Stimulated activated naive CD8-positive, alpha-beta T cell treated with anti-CD3 and anti-CD28 coated beads, Interleukin-15, Interleukin-2, amounts not matched to agents 100 U/mL and 50 U/mL, for 24 hours (primary cell): ENCODE measurements at places on chromosomes 16 and 17.

GRCh38 chr16:58507195-58507962, 7.4 kb downstream of the NDRG4 start:
- no peak for DNase-seq

DNA sequence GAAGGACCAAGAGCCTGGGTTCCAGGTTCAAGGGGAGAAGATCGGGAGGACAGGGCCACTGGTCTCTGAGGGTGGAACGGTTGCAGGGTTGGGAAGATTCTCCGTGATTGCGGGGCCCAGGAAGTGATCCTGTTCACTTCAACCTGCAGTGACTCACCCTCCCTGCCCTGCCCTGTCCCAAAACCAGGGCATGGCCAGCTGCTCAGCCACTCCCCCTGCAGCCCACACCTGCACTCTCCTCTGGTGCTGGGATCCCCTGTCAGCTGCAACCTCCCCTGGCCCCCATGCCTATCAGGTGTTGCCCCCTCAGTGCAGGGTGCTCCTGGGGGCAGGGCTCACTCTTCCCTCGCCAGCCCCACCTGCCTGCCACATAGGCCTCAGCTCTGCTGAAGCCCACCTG, 1.1 kb downstream of the RUNDC3A start:
- DNase-seq, result no peak

DNA sequence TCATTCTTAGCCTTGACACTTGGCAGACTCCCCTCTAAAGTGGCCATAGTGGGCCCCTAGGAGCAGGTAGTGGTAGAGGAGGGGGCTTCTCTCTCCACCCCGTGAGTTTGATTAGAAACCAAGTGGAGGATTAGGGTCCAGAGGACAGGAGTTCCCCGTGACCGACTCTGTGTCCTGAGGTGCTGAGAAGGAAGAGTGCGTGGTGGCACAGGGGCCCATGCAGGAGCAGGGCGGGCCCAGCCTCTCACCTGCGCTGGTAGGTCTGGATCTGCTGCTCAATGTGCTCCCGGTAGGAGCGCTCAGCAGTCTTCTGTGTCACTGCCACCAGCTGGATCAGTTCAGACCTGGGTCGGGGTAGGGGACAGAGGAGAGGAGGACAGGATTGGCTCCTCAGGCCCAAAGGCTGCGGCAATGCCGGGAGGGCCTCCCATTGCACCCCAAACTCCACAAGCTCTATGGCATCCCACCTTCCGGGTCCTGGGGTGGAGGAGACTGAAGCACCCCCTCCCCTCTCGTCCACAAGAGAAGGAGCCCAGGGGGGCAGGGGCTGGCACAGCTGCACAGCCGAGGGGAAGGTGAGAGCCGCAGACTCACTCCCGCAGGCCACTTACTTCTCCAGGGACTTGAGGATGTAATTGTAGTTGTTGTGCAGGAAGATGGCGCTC, 6.2 kb downstream of the ZACN start:
- DNase-seq, result no peak

GRCh38 chr16:25135254-25135878, 23.8 kb downstream of the LCMT1 start:
- DNase-seq, result no peak

DNA sequence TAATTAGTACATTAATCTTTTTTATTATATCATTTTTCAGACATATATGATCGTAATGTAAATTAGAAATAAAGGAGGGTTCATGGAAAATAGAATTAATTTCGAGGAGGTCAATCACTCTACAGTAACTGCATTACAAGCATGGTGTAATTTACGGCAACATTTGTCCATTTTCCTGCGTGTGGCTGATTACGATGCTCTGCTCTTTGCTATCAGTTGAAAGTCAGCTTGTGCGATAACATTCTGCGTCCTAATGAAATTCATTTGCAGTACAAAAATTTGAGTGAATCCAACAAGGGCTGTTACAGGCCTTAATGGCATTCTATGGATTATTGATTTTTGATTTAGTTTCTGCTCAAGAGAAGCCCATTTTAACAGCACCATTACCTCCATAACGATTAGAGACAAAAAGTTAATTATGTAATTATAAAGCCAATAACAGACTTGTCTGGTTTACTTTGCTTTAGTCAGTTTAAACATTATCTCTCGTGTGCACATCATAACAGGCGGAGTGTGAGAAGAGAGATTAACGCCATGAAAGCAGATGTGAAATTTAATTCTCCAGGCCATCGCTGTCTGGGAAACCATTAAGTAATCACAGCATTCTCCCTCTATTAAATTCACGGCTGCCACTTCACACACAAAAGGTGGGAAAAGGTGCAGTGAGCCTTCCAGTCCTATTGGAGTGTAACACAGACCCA, 256.4 kb upstream of the IRX3 start:
- no peak for DNase-seq

DNA sequence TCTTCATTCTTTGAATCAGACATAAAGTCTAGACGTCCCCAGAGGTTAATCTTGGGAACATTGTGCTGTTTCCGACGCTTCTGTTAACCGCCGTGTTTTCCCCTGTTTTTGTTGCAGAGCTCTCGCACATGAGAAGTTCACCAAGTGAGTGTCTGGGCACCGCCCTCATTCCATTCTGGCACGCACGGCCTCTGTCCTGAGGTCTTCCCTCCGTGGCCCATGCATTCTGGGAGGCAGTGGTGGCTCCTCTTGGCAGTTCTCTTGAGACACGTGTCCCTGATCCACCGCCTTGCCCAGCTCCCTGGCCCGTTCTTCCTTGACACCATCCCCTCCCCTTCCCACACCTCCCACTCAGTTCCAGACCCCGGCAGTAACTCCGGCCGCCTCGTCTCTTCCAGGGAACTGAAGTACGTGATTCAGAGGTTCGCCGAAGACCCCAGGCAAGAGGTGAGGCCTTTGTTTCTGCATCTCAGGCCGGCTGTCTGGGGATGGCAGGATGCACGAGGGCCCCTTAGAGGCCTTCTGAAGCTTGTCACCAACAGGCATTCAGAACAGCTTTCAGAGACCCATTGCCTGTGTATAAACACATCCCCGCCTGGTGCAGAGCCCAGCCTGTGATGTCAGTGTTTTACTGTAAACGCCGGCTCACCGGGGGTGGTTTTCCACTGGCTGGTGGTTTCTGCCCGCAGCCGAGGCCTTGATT, 85.9 kb upstream of the PLCG2 start:
- no peak for DNase-seq

DNA sequence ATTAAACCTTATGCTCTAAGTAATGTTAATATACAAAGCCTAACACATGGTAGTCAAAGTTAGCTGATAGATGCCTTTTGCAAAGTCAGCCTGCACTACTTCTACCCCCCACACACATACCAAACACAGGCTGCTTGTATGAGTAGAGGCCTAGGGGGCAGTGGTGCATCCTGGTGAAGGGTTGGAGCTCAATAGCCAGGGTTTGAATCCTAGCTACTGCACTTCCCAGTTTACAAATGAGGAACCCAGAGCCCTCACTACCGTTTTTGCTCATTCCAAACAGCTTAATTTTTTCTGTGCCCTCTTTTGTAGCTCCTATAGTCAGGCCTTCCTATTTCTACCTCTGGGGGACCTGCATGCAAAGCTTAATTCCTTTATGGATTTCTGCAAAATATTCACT, 18.9 kb upstream of the HYDIN start:
- DNase-seq, result no peak

DNA sequence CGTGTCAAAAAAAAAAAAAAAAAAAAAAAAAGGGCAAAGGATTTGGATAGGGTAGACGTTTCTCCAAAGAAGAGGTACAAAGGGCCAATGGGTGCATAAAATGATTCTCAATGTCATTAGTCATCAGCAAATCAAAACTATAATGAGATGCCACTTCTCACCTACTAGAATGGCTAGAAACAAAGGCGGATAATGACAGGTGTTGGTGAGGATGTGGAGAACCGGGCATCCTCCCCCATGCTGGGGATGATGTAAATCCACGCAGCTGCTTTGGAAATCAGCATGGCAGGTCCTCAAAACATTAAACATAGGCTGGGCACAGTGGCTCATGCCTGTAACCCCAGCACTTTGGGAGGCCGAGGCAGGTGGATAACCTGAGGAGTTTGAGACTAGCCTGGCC, 9.4 kb downstream of the ITGAX start:
- no peak for DNase-seq

- no peak for DNase-seq
Observed at GRCh38 chr16:28898266-28898665, 20.0 kb downstream of the ATP2A1 start.

- no peak for DNase-seq
Observed at GRCh38 chr17:71024969-71025368, 855.6 kb downstream of the KCNJ2 start.

DNA sequence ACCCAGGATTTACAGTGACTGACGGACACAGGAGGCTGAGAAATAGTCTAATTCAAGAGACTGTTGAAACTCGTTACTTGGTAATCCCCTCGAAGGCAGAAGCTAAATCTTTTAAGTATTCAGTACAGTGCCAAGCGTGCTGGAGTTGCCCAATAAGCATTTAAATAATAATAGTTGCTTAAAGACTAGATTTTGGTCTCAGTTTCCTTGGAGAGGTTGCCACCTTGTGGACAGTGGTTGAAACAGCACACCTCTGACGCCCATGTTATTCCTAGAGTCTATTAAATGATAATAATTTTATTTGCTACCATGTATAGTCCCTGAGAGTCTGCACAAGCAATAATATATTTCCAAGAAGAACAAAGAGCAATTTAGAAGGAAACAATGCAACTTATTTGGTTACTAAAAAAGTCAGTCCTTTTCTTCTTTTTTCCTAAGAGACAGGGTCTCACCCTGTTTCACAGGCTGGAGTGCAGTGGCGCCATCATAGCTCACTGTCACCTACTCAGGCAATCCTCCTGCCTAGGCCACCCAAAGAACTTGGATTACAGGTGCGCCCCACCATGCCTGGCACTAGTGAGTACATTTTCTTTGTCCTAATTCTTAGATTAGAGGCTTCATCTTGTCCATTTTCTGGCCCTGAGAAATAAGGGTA, 138.0 kb upstream of the NUDT7 start:
- DNase-seq, result peak; percentile 24

- no peak for DNase-seq
Observed at GRCh38 chr16:2275476-2276367, 7.8 kb upstream of the RNPS1 start.

DNA sequence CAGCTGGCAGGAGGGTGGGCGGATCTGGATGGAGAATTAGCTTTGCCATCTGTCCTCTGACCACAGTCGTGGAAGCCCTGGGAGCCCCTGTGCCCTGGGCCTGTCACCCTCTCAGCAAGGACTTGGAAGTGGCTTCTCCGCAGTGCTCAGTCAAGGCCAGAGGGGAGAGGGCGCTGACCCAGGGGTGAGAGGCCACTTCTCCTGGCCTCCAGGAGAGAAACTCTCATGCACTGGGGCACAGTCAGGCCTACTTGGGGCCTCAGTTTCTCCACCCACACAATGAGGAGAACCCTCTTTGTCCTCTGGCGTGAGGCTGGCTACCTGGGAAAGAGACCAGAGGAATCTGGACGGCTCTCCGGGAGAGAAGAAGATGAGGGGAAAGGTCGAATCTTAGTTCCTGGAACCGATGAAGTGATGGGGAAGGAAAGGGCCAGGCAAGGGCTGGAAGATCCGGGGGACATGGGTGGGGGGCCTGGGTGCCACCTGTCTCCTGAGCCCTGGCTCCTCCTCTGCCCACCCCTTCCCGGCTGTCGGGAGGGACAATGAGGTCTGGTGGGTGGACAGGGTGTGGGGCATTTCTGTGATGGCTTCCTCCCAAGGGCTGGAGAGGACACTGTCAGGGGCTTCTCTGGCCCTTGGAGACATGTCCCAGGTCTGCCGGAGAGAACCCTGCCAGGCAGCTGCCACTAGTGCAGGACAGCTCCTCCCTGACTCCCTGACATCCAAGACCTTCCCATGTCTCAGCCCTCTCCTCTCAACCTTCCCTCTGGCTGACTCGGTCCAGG, 9.0 kb upstream of the ARHGAP27 start:
- DNase-seq, result no peak

DNA sequence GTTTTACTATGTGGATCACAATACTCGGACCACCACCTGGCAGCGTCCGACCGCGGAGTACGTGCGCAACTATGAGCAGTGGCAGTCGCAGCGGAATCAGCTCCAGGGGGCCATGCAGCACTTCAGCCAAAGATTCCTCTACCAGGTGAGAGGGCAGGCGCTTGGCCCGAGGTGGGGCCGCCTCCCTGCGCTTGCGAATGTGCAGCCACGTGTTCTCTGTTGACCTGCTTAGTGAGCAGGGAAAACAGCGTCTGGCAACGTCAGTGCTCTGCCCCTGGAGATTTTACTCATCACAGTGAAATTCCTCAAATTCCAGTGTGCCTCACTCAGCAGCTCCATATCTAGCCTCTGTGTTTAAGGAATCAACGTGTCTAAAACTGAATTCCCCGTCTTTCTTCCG, 33.4 kb upstream of the CLEC18A start:
- no peak for DNase-seq

DNA sequence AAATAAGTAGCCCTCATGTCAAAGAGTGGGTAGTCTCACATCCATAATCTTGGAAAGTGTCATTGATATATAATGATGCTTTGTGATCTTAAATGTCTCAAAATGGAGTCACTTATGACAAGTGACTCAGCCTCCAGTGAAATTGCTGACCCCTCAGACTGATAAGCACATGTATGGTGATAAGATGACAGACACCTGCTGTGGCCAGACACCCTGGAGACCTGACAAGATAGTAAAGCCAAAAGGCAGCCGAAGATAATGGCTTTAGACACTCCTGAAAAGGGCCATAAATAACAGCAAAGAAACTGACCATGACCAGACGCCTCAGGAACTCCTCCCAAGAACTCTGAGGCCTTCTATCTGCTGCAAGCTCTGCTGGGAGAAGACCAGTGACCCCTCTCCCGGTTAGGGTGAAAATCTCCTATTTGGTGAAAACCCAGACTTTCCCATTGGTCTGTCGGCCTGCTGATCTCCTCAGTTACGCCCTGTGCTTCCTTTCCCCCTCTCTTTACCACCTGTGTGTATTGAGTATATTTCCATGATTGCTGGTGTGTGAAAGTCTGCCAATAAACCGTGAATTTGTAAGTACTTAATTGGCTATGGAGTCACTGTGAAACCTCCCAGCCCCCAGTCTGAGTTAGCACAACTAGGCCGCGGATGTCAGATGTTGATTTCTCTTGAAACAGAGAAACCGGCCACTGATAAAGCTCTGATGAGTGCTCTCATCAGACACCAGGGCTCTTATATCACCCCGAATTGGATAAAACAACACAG, 226.7 kb upstream of the MYOCD start:
- DNase-seq, result no peak

DNA sequence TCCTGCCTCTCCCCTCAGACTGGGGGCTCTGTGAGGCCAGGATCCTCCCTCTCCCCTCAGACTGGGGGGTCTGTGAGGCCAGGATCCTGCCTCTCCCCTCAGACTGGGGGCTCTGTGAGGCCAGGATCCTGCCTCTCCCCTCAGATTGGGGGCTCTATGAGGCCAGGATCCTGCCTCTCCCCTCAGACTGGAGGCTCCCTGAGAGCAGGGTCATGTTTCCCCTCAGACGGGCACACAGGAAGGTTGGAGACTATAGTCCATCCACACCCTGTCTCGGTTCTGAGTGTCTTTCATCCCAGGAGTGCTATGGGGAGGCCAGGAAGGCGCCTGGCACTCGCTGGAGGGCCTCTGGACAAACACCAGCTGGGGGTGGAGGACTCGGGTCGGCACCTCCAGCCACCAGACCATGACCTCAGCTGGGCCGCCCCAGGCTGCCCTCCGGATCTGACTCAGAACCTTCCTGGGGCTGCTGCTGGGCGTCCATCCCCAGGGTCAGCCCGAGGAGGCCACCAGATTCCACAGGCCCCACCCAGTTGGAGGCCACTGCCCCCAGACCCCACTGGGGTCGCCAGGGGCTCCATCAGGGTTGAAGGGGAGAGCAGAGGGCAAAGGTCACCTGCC, 21.9 kb upstream of the DLX4 start:
- DNase-seq, result no peak
